CD4-positive, alpha-beta T cell treated with Interleukin-6 at 100 ng/mL for 8 hours (primary cell): ENCODE measurements at places on chromosomes 6 and 20.

DNA sequence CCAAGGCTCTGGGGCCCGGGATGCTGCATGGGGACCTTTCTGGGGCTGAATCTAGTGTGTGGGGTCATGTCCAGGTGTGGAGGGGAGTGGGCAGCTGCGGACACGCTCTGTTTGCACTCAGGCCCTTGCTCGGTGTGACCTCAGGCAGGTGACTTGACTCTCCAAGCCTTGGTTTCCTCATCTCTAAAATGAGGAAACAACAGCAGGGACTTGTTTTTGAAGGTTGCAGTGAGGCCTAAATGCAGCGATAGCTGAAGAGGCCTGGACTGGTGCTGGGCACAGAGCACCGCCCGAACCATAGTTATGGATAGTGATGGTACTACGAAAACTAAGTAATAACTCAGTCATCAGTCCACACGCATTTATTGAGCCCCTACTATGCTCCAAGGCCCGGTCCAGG lies 91.8 kb downstream of the NOL4L start:
- no peak for DNase-seq

- no peak for DNase-seq
These were observed 75.6 kb upstream of the SLC22A23 start for GRCh38 chr6:3532296-3532916.

- no peak for DNase-seq
These were observed 310.1 kb downstream of the PRL start for GRCh38 chr6:21986703-21987102.

DNA sequence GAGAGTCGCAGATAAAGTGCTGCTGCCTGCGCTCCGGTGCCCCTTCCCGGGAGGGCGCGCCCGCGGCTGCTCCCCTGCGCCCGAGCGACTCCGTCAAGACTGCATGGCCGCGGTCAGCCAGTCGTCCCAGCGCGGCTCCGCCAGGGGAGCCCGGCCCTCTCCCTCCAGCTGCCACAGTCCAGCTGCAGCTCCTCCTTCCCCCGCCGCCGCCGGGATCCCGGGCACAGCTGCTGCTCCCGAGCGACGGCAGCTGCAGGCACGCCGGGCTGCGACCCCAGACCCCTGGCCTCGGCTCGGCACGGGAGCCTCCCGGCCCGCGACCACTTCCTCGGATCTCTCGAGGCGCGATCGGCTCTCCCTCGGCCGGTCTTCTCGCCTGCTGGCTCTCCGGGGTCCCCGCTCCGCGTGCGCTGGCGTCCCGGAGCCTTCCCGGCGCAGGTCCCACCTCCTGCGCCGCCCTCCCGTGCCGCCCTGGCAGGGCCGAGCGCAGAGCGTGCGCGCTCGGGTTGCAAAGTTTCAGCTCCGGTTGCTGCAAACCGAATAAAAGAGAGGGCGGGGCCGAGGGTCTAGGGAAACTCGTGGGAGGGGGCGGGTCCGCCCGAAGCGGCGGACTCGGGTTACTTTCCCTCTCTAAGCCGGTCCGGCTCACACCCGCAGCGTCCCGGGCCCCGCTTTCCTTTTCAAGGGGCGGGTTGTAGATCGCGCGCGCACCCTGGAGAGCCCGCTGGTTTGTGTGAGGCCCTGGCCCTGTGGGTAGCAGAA lies at the start of gene CNKSR3:
Gene CNKSR3 (minus strand): TSS at position 542 of the 762 bp plus-strand sequence. CDS start 571 bp downstream, outside the sequence.
- DNase-seq = no peak

DNA sequence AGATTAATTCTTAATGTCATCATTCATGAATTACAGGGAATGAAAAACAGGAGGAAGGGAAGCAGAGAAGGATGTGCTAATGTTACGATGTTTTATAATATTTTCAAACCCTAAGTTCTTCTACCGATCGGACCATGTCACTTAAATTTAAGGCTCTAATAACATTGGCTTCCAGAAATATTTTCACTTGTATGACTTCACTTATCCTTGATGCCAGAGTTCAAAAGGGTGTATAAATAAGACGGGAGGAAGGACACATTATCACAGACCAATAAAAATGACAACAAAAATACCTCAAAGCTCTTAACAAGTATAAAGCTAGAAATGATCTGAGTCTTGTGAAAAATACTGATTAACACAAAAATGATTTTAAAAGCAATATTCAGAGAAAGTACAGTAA lies 370.4 kb upstream of the CITED2 start:
- DNase-seq = no peak

DNA sequence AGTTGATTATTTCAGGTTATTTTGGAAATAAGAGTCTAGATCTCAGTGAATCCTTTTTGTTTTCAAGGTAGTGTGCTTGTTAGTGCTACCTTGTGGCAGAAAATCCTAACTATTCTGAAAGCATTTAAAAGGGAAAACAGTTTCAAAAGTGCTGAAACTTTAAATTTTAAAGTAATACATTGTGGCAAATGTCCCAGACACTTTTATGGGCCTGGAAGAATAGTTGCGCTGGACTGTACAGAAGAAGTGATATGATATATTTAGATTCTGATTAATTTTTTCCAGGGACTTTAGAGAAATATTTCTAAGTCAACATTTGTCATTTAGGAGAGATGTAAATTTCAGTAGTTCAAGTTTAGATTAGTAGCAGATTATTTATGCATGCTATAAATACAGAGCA lies 96.7 kb upstream of the BMP5 start:
- no peak for DNase-seq

GRCh38 chr6:7512320-7512719 lies 29.2 kb upstream of the DSP start:
- DNase-seq = no peak

DNA sequence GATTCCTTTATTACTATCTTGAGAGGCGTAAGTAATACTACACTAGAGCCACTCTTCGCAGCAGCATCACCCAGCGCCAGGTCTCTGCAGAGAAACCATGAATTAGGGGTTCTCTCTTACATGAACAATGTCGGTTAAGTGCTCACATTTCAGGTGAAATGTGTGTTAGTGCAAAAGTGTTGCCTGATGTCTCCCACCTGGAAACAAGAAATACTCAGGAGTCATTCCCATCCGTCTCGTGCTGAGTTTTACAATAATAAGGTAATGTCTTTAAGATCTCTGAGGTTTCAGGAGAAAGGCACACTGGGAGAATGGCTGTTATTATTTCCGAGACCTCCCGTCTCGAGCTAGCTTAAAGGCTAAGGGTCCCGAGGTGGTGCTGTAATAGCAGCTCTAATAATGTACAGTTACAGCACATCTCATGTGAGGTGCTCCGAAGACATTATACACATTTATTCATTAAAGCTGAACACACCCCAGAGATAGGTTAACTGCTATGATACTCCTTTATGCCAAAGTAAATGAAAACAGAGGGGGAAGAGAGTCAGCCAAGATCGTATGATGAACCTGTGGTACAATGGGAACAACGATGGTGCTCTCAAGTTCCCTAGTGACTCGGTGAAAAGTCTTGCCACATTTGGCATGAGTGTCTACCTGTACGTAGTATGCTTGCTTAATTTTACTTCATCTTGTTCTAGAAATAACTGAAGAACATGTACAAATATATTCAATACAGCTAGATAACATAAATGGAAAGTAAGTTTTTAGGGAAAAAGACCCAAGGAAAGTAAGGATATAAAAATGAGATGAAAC lies 458.3 kb upstream of the CITED2 start:
- DNase-seq = no peak

- DNase-seq = no peak
These were observed 7.8 kb downstream of the NAA20 start for GRCh38 chr20:20024942-20025341.

DNA sequence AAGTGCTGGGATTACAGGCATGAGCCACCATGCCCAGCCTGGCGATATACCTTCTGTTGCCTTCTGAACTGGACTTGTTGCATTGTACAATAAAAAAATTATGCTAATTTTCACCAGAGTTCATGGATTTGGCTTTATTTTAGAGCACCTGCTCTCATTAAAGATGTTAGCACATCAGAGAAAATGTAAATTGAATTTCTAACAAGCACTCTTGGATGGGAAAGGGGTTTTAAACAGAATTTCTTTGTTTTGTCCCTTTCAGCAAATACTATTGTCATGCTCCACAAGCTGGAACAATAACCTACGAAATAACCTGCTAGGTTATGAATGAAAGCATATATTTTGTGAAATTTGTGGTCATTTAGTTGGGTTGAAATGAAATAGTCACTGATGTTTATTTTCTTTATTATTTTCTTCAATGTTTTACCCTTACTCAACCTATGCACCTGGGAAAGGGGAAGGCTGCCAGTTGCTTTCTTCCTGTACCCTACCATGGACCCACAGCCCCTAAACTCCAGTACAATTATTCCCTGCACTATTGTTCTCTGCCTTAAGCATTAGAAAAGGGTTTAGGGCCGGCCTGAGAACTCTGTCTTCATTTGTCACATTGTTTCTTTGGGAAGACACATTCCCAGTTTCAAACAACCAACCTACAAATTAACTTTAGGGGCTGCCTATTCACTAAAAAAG lies 22.2 kb downstream of the ZDHHC14 start:
- no peak for DNase-seq

DNA sequence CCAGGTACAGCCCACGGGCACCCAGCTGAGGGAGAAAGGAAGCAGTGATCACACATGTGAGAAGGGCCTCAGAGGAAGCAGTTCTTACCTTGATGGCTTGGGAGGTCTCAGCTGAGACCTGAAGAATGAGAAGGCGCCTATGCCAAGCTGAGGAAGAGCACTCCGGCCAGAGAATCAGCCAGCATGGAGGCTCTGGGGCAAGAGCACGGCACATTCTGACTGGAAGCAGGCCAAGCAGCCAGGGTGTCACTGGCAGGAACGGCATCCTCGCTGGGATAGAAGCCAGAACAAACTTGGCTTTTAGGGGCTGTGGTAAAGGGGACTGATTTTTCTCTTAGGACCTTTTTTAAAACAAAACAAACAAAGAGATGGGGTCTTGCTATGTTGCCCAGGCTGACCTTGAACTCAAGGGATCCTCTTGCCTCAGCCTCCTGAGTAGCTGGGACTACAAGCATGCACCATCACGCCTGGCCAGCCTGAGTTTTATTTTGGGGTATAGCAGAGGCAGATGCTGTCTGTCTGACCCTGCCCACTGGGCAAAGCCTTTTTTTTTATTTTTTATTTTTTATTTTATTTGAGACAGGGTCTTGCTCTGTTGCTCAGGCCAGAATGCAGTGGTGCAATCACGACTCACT lies 17.6 kb downstream of the GHRH start:
- DNase-seq = no peak

GRCh38 chr20:45153752-45154151 lies 20.9 kb upstream of the PI3 start:
- no peak for DNase-seq

DNA sequence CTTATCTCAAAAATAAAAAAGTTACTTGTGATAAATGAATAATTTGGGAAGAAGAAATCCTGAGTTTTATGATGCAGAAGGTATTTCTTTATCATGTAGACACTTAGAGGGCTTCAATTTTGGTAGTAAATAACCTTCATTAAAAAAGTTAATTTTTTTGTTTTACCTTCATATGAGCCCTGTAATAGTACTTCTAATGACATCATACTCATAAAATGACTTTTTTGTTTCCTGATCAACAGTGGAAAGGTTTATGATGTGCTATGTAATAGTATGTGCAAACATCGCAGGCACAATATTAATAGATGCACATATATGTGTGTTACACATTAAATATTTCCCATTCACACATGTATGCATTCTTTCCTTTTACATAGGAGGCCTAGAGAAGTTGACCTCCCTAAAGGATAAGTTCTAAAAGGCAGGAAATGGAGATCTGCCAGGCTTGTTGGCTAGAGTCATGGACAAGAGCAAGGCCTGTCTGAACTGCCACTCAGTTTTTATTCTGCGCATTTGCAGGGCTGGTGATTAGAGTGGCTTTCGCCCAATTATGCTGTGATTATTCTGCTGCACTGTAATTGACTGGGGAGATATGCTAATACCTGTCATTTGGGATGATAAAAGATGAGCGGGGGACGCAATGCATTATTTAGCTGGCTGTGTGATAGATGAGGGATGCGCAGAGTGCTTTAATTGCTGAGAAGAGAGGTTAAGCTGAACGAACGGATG lies 272.6 kb downstream of the TMEM242 start:
- DNase-seq = no peak

GRCh38 chr6:48904809-48905208 lies 558.2 kb downstream of the MMUT start:
- DNase-seq = no peak

DNA sequence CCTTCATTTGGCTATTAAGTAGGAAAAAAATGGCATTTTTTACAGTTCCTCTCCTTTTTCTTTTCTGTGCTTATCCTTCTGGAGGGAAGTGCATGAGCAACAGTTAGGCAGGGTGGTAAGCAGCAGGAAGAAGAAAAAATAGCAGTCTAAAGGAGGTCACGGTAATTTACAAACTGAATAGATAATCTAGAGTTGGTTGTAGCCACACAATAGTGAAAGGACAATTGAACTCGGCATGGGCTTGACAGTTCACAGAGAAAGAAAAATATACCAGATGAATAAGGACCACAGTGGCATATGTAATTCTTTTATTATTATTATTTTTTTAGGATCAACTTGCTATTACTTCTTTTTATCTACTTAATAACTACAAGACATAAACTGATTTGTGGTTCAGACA lies 358.6 kb downstream of the BTBD9 start:
- DNase-seq = no peak

GRCh38 chr20:58094698-58095097 lies 133.8 kb downstream of the ANKRD60 start:
- no peak for DNase-seq

DNA sequence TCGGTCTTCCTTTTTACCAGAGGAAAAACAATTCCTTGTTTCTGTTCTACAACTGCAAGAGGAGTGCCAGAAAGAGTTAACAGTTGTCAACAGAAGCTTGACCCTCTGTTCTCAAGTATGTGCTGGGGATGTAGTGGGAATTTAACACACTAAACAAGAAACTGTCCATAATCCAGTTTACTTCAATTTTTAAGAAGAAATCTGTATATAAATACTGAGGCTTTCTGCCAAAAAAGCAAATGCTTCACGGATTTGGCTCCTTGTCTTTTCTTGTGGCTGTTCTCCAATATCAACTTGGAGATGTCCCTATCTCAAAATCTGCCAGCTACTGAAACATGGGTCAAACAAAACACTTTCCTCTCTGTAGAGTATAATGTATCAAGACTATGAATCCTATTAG lies 26.8 kb downstream of the REV3L start:
- DNase-seq = no peak

DNA sequence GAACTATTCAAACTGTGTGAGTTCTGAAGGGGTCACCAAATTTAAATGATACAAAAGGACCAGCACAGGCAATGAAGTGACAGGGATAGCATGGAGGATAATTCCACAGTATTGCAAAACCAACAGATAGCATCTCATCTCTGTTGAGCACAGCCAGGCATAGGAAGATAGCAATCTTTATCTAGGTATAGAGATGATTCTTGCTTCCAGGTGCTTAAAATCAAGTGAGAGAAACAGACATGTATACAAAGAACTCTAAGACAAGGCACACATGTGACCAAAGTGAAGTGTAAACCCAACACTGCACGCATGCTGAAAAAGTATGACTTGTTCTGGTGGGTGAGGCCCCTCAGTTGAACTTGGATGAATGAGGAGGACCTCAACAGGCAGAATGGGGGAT lies 48.4 kb upstream of the ARMC2 start:
- no peak for DNase-seq

DNA sequence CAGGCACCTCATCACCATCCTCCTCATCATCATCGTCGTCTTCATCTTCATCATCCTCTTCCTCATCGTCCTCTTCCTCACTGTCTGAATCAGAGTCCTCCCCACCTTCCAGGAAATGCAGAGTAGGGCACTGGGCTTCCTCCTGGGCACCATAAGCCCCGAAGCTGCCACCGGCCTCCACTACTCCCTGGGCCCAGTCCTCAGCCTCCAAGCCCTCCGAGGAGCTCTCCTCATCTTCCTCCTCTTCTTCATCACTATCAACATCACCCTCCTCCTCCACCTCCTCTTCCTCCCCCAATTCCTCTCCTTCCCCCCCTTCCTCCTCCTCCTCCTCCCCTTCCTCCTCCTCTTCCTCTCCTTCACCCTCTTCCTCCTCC lies 1.7 kb downstream of the CENPB start:
- DNase-seq = no peak
